Adrenal gland (tissue), 19 donors: ENCODE measurements at places on chromosomes 12 and 14. TPM values are rescaled to one million over a fixed set of nuclear protein-coding genes. Genes with fewer than 3 reads are reported as not detected.

- H3K4me1 ChIP-seq, result no peaks in the 10 kb centered on the region
- no peak for DNase-seq
- H3K4me3 ChIP-seq, result no peak overlapping the region
- no peaks in the 10 kb centered on the region for H3K36me3 ChIP-seq
- H3K27me3 ChIP-seq, result no peaks in the 10 kb centered on the region
Observed at GRCh38 chr12:91140026-91140931, 29.0 kb upstream of the LUM start.

GRCh38 chr12:2051700-2052621 is 826 bp upstream of the CACNA1C start:
- H3K27me3 ChIP-seq, result no peaks in the 10 kb centered on the region
- no peak for DNase-seq
- no peaks in the 10 kb centered on the region for H3K36me3 ChIP-seq
- peak overlapping the region; percentile 69 for H3K4me3 ChIP-seq
- no peaks in the 10 kb centered on the region for H3K4me1 ChIP-seq
- H3K27ac ChIP-seq, result peak overlapping the region; percentile 82

DNA sequence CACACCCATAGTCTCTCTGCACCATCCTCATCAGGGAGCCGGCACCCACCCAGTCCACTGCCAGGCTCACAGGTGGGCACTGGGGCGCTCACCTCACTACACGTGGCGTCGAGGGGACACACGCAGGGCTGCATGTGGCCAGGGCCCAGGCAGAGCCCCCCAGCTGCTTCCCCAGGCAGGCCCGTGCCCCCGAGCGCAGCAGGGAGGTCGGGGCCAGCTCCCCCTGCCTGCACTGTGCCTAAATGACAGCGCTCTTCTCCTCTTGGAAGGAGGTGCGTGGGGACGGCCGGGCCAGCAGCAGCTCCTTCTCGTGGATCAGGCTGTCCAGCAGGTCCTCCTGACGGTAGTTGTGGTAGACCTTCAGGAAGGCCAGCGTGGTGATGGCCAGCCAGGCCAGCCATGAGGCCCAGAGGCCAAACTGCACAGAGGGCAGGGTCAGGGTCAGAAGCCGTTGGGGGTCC is 11.3 kb downstream of the TMEM179 start:
- no peak for DNase-seq
- H3K36me3 ChIP-seq, result no peaks in the 10 kb centered on the region
- no peak overlapping the region for H3K27ac ChIP-seq
- no peaks in the 10 kb centered on the region for H3K27me3 ChIP-seq
- no peak overlapping the region for H3K4me3 ChIP-seq

DNA sequence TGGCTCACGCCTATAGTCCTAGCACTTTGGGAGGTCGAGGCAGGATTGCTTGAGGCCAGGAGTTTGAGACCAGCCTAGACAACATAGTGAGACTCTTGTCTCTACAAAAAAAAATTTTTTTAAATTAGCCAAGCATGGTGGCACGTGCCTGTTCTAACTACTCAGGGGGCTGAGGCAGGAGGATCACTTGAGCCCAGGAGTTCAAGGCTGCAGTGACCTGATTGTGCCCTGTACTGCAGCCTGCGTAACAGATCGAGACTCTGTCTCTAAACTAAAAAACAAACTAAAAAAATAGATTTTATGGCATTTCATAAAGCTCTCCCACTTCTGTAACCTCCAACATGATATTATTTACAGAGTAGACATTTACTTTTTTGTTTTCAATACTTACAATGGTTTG is 29.6 kb downstream of the PNMA1 start:
- DNase-seq, result peak; percentile 18
- H3K36me3 ChIP-seq, result peaks cover 5% of the 10 kb centered on the region
- H3K27me3 ChIP-seq, result no peaks in the 10 kb centered on the region
- no peak overlapping the region for H3K4me3 ChIP-seq

DNA sequence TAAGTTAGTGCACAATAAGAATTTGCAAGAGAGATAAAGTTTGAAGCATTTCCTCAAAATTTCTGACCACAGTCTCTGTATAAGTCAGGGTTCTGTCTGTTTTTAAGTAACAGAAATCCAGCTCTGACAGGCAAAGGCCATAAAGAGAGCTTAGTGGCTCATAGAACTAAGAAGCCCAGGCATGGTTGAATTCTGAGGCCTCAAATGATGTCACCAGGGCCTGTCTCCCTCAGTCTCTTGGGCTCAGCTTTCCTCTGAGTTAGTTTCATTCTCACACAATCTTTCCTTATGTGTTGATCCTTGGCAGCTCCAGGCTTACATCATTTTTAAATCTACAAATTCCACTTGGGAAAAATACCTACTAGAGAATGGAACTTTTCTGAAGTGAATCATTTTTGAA is 173.4 kb upstream of the ATP2B1 start:
- H3K4me3 ChIP-seq, result no peak overlapping the region
- DNase-seq, result no peak
- H3K27ac ChIP-seq, result no peak overlapping the region
- H3K4me1 ChIP-seq, result no peaks in the 10 kb centered on the region

Gene SLC17A8
- 0.28 TPM for total RNA-seq

- H3K27ac ChIP-seq, result no peak overlapping the region
- no peak for DNase-seq
- H3K27me3 ChIP-seq, result no peaks in the 10 kb centered on the region
- peaks cover 10% of the 10 kb centered on the region for H3K4me1 ChIP-seq
- peaks cover 75% of the 10 kb centered on the region for H3K36me3 ChIP-seq
Observed at GRCh38 chr12:119679490-119679889, 11.6 kb downstream of the PRKAB1 start.

- H3K4me1 ChIP-seq, result peaks cover 27% of the 10 kb centered on the region
- no peaks in the 10 kb centered on the region for H3K36me3 ChIP-seq
- peak overlapping the region; percentile 20 for H3K27ac ChIP-seq
- no peak overlapping the region for H3K4me3 ChIP-seq
Observed at GRCh38 chr12:27619308-27619707, 76.9 kb upstream of the REP15 start.

- H3K4me1 ChIP-seq, result no peaks in the 10 kb centered on the region
- no peaks in the 10 kb centered on the region for H3K36me3 ChIP-seq
- no peak overlapping the region for H3K4me3 ChIP-seq
- DNase-seq, result no peak
- no peaks in the 10 kb centered on the region for H3K27me3 ChIP-seq
- no peak overlapping the region for H3K27ac ChIP-seq
Observed at GRCh38 chr12:118866346-118866745, 115.0 kb upstream of the SRRM4 start.

GRCh38 chr12:47576289-47576945 is 129.4 kb downstream of the RPAP3 start:
- H3K4me1 ChIP-seq, result no peaks in the 10 kb centered on the region
- no peak overlapping the region for H3K4me3 ChIP-seq
- H3K27ac ChIP-seq, result no peak overlapping the region
- no peaks in the 10 kb centered on the region for H3K36me3 ChIP-seq
- no peaks in the 10 kb centered on the region for H3K27me3 ChIP-seq

GRCh38 chr12:56159482-56160192 is 1.5 kb downstream of the MYL6 start:
- no peak overlapping the region for H3K4me3 ChIP-seq
- peaks cover 53% of the 10 kb centered on the region for H3K36me3 ChIP-seq
- no peak for DNase-seq
- H3K4me1 ChIP-seq, result peaks cover 22% of the 10 kb centered on the region
- H3K27me3 ChIP-seq, result no peaks in the 10 kb centered on the region

DNA sequence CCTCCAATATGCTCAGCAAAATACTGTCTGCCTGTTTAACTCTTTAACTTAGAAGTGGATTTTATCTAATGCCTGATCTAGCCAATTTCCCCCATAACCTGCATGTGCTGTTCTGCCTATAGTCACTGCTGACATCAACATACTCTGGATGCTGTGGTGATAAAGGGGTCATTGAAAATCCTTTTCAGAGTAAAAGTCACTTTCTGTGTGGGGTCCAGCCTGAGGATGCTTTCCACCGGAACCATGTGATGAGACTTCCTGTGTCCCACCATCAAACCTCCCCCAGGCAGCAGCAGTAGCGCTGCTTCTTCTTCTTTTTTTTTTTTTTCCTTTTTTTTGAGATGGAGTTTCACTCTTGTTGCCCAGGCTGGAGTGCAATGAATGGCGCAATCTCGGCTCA is 607.0 kb downstream of the BCL11B start:
- no peak for DNase-seq
- H3K4me3 ChIP-seq, result no peak overlapping the region
- no peaks in the 10 kb centered on the region for H3K4me1 ChIP-seq
- H3K27ac ChIP-seq, result no peak overlapping the region

Gene SCN8A
- total RNA-seq, result 2.3 TPM

DNA sequence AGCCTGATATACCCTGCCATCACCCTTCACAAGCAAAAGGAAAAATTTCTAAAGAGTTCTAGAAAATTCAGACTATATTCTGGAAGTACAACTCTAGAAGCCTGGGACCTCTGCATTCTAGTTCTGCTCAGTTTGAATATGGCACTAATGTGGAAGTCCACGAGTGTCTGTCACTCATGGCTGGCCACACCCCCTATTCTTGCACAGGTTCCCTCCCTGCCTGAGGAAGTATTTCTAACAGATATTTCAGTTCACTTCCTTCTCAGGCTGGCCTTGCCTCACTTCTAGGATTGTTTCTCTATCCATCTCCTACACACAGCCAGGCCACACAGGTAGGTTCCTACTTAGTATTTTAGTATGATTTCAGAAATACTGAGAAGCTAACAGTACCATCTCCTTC is 67.4 kb downstream of the PHLDA1 start:
- no peak for DNase-seq
- no peaks in the 10 kb centered on the region for H3K4me1 ChIP-seq
- no peaks in the 10 kb centered on the region for H3K36me3 ChIP-seq

- no peak overlapping the region for H3K27ac ChIP-seq
- no peaks in the 10 kb centered on the region for H3K27me3 ChIP-seq
- no peaks in the 10 kb centered on the region for H3K4me1 ChIP-seq
Observed at GRCh38 chr12:126342866-126343265, 1277.6 kb downstream of the AACS start.

DNA sequence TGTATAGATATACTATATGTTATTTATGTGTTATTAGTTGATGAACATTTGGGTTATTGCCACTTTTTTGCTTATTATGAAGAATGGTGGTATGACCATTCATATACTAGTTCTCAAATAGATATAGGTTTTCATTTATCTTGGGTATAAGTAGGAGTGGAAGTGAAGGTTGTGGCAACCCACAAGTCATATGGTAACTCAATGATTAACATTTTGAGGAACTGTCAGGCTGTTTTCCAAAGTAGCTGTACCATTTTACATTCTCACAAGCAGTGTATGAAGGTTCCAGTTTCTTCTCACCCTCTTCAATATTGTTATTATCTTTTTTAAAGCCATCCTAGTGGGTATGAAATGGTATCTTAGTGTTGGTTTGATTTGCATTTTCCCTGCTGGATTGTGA is 19.0 kb upstream of the MSRB3 start:
- no peaks in the 10 kb centered on the region for H3K4me1 ChIP-seq
- H3K27ac ChIP-seq, result no peak overlapping the region
- H3K27me3 ChIP-seq, result no peaks in the 10 kb centered on the region
- no peak overlapping the region for H3K4me3 ChIP-seq
- H3K36me3 ChIP-seq, result no peaks in the 10 kb centered on the region

Gene TAS2R8
- not detected for total RNA-seq

Gene SGPP1
- total RNA-seq, result 23.0 TPM

DNA sequence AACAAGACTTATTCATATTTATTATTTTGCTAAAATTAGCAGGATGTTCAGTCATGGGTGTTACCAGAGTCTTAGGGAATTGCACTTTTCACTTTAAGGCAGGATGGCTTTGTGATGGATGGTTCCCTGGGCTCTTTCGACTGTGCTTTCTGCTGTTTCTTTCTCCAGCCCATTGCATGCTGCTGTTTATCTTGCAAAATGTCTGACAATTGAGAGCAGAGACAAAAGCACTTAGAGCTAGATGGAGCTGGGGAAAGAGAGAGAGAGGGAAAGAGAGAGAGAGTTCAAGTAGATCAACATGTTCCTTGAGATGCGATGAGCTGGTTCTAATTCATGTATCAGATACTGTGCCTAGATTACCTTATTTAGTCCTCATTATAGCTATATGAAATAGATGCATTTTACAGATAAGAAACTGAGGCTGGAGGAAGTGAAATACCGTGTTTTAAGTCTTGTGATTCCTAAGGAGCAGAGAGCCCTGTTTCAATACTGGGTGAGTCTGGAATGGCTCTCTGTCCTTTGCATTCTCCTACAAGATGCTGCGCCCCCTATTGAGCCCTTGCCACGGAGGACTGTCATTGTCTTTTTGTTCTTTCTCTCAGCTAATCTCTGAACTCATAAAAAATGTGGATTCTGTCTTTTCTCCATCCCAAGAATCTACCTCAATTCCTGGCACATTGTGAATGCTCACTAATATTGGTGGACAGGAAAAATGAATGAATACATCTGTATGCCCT is 227.9 kb downstream of the ALG10B start:
- H3K4me1 ChIP-seq, result no peaks in the 10 kb centered on the region
- DNase-seq, result no peak
- H3K27me3 ChIP-seq, result no peaks in the 10 kb centered on the region
- no peak overlapping the region for H3K4me3 ChIP-seq

- no peaks in the 10 kb centered on the region for H3K27me3 ChIP-seq
- no peaks in the 10 kb centered on the region for H3K36me3 ChIP-seq
- H3K27ac ChIP-seq, result no peak overlapping the region
- peak; percentile 91 for DNase-seq
Observed at GRCh38 chr14:95389471-95390011, 69.8 kb upstream of the CLMN start.

DNA sequence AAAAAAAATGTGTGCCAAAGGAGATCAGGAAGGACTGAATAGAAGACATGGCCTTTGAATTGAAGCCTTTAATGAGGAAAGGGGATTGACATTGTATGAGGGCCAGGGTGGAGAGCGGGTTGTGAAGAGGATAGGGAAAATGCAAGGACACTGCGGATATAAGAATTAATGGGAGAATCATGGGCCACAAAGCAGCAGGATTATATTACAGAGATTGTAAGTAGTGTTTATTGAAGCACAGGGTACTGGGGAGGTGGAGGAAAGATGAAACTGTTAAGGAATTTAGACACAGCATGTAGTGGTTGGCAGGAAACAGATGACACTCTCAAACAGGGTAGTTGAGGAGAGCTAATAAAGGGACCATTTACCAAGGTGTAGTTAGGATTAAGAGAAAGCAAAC is 16.4 kb upstream of the POC1B start:
- no peak overlapping the region for H3K4me3 ChIP-seq
- no peak overlapping the region for H3K27ac ChIP-seq
